ENCODE measurements at places on chromosomes 1 and 21.

DNA sequence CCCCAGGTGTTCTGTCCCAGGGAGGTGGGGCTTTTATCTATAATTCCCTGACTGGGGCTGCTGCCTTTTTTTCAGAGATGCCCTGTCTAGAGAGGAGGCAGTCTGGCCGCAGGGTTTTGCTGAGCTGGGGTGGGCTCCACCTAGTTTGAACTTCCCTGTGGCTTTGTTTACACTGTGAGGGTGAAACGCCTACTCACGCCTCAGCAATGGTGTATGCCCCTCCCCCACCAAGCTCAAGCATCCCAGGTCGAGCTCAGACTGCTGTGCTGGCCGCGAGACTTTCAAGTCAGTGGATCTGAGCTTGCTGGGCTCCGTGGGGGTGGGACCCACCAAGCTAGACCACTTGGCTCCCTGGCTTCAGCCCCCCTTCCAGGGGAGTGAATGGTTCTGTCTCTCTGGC lies 124.3 kb downstream of the CENPF start:
- DNase-seq, result no peak

- DNase-seq, result no peak
Measured at GRCh38 chr1:181208083-181208482, 119.6 kb downstream of the IER5 start.

- DNase-seq, result peak; percentile 26
Measured at GRCh38 chr1:94713472-94714141, 106.5 kb upstream of the SLC44A3 start.

GRCh38 chr1:3718764-3719163 lies 33.5 kb upstream of the CCDC27 start:
- DNase-seq, result no peak

DNA sequence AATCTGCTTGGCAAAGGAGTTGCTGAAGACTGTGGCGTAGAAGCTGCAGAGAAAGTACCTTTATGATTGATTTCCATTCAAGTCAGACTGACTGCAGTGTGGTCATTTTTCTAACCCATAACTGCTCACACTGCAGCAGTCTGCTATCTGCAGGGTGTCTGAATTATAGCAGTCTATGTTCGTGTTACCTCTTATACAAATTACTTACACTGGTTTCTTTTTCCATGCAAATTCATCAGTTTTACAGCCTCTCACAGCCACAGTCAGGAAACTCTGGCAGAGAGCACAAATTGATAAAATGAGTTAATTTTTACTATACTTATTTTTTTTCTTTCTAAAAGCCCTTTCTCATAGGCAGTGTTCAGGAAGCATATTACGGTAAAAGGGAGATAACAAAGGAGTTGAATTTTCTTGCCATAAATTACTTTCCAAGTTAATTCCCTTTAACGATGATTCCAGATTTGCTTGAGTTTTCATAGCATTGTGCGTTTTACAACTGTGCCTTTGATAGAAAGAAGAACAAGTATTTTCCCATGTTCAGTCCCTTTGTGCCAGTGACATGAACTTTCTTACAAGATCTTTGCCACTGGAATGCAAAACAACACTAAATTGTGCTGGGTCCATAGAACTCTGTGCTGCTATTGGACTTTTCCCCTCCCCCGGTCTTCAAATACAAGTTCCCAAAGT lies 261.5 kb downstream of the NFIA start:
- no peak for DNase-seq
